Skin of body (tissue), 3 donors: ENCODE measurements at places on chromosomes 4 and X. TPM values are rescaled to one million over a fixed set of nuclear protein-coding genes. Genes with fewer than 3 reads are reported as not detected.

BMP3 gene
- 1.5 TPM for total RNA-seq

CTSO gene
- 19.6 TPM for total RNA-seq

SYN1 gene
- total RNA-seq = 0.30 TPM

FAM9B gene
- not detected for total RNA-seq

TRPC3 gene
- 3.1 TPM for total RNA-seq

ZNF185 gene
- 17.7 TPM for total RNA-seq

SMPX gene
- total RNA-seq = 40.1 TPM

DNA sequence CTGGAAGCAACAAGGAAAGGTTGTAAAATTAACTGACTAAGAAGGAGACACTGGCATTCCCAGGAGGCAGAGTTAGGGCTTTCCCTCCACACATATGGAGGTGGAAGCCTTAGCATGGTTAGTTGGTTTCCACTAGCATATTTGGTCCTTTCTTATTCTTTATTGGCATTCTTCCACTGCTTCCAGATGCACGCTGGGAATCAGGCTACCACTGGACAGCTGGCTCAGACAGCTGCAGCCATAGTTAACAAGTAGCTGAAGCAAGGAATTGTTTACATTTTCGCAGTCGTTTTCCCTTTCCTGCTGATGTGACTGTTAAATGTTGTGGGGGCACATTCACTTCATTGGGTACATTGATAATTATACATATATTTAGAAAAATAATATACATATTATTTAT is 169.2 kb downstream of the GRIA2 start:
- no peak for DNase-seq

- no peak for DNase-seq
Observed at GRCh38 chrX:120462370-120462769, 6.7 kb downstream of the LAMP2 start.

DNA sequence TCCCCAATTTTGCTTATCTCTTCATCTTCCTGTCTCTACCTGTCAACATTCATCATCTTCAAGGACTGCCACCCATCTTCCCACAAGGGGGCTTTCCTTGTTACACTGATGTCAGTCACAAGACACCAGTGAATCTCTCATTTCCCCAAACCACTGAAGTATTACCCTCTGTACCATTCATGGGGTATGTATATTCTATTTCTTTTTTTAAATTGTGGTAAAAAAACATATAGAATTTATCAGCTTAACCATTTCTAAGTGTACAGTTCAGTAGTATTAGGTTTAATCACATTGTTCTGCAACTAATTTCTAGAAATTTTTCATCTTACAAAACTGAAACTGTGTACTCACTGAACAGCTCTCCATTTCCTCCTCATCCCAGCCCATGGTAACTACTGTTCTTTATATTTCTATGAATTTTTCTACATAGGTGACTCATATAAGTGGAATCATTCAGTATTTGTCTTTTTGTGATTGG is 98.6 kb downstream of the LARP7 start:
- DNase-seq = no peak

DNA sequence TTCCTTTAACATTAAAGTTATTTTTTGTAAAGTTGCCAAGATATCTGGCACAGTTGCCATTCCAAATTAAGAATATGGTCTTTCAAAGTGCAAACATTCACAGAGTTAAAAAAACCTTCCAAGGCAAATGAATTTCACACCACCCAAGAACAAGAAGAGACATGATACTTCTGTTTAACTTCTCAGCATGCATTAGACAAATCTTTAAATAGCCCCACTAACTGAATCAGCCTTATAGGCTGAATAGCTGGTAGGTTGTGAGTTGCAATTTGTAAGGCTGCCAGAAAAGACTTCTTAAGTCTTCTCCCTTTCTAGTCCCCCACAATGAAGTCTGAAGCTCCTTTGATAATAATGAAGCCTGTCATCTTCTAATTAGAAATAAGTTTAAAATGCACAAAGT is 95.6 kb downstream of the MAPK10 start:
- DNase-seq = peak; percentile 10

DNA sequence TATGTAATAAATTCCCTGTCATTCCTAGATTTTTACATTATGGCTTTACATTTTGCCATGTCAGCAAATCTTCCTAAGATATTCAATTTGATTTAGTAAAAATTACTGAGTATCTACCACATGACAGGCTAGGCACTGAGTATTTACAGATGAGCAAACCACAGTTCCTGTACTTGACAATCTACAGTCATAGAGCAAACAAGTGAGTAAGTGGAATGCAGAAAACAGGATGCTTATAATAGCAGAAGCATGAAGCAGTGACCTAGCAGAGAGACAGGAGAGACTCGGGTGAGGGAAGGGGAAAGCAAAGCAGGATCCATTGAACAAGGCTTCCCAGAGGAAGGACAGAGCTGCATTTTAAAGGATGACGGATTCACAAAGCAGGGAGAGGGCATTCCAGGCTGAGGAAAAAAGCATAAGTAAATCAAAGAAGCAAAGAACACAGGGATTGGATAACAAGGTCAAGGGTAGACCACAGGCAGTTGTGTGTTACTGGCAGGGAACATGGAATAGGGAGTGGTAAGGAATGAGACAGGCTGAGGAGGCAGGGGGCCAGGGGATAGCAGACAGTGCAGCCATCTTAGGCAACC is 124.7 kb upstream of the C1QTNF7 start:
- peak; percentile 57 for DNase-seq

DNA sequence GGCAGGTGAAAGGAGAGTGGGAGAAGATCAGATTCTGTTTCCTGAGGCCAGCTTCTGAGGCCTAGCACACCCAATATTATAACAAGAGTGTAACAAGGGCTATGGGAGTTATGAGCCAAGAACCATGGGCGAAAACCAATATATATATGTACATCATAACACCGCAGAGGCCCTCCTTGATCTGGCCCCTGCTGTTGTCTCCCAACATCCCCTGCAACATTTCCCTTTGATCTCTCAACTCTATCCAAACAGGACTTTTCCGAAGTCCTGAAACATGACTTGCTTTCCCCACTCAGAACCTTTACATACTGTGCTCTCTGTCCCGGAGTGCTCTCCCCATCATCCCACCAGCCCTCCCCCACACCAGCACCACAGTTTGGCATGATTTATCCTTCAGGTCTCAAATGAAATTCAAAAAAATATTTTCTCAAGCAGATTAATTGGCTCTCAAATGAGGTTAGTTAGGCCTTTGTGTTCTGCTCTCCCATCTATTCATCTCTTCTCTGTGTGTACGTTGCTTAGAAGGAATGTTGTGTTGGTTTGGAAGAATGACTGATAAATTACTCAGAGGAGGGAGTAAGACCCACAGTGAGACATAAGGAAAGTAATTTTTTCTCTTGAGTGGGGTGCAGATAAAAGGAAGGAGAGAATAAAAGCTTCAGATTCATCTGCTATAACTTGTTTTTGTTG is 58.1 kb upstream of the SMIM10 start:
- DNase-seq = no peak

GRCh38 chr4:45120163-45120562 is 393.8 kb upstream of the GNPDA2 start:
- no peak for DNase-seq

GRCh38 chrX:38341442-38341841 is 11.0 kb upstream of the OTC start:
- DNase-seq = no peak

- DNase-seq = no peak
Observed at GRCh38 chr4:2419814-2420213, 1.1 kb downstream of the CFAP99 start.

DNA sequence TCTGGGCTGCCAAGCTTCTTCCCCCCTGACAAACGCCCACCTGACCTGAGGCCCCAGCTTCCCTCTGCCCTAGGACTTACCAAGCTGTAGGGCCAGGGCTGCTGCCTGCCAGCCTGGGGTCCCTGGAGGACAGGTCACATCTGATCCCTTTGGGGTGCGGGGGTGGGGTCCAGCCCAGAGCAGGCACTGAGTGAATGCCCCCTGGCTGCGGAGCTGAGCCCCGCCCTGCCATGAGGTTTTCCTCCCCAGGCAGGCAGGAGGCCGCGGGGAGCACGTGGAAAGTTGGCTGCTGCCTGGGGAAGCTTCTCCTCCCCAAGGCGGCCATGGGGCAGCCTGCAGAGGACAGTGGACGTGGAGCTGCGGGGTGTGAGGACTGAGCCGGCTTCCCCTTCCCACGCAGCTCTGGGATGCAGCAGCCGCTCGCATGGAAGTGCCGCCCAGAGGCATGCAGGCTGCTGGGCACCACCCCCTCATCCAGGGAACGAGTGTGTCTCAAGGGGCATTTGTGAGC is 37.0 kb downstream of the HTRA3 start:
- DNase-seq = no peak

DNA sequence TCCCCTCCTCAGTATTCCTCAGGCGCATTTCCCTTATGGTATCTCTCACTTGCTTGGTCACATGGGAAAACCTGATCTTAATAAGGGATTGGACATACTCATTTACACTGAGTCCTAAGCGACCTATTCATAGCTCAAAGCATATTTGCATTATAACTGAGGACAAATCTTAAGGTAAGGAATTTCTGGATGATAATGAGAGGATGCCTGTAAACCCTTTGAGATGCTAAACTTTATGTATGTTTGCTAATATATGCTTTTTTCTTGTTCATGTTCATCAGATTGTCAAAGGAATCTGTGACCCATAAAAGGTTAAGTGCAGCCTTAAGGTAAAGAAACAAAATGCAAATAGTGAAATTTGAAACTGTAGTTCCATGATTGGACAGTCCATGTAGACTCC is 53.8 kb upstream of the TRPC5OS start:
- no peak for DNase-seq

- DNase-seq = no peak
Observed at GRCh38 chr4:188627892-188628291, 488.7 kb downstream of the TRIML1 start.

DNA sequence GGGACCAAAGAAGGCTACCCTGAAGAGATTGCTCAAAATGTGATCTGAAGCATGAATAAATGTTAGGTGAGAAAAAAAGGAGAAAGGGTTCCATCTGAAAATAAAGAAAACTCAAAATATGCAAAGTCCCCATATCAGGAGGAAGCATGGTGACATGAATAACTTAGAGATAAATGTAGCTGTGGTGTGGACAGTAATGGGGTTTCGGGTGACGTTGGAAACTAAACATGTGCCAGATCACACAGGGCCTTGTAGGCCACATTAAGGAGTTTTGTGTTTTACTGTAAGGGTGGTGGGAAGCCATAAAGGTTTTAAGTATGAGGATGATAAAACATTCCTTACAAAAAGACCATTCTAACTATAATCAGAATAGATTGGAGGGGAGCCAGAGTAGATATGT is 40.3 kb upstream of the ACSL4 start:
- no peak for DNase-seq

GRCh38 chrX:16368696-16369095 is 201.4 kb downstream of the MAGEB17 start:
- DNase-seq = no peak

GRCh38 chr4:56723201-56723605 is 42.1 kb upstream of the HOPX start:
- no peak for DNase-seq

DNA sequence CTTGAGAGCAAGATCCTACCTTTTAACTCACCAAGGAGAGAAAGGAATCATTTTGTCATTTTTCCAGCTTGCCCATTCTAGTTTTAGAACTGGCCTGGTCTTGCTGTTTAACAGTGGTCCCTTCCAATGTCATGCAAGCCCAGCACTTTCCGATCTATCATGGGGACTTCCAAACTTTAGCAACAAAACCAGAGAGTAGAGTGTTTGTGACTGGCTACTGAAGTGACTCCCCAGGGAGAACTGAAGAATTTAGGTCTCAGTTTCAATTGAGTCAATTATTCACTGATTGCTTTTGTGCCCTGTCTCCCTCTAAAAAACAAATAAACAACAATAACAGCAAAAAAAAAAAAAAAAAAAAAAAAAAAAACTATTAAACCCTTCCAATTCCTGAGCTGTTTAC is 108.3 kb downstream of the LHFPL1 start:
- DNase-seq = no peak

GRCh38 chr4:96305030-96305429 is 465.1 kb downstream of the PDHA2 start:
- DNase-seq = no peak

DNA sequence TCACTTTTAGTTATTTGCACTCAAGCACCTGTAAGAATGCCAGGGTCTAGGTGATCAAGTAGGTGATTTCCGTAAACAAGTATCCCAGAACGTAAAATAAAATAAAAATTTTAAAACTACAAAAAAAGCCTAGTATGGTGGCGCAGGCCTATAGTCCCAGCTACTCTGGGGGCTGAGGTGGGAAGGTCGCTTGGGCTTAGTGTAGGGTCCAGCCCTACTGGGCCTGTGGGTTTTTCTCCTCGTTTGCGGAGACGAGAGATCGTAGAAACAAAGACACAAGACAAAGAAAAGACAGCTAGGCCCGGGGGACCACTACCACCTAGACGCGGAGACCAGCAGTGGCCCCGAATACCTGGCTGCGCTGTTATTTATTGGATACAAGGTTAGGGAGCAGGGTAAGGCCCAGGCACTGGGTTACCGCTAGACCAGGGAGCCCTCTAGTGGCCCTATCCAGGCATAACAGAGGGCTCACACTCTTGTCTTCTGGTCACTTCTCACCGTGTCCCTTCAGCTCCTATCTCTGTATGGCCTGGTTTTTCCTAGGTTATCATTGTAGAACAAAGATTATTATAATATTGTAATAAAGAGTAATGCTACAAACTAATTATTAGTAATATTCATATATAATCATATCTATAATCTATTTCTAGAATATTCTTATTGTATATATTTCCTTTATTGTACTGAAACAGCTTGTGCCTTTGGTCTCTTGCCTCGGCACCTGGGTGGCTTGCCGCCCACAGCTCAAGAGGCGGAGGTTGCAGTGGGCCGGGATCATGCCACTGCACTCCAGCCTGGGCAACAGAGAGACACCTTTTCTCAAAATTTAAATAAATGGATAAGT is 38.4 kb downstream of the SAGE1 start:
- no peak for DNase-seq

GRCh38 chrX:129781134-129781672 is 1.5 kb downstream of the SASH3 start:
- DNase-seq = no peak

GRCh38 chrX:38982370-38982769 is 181.1 kb downstream of the MID1IP1 start:
- DNase-seq = no peak

GRCh38 chr4:34196375-34196774 is 2047.9 kb downstream of the ARAP2 start:
- DNase-seq = no peak

- DNase-seq = no peak
Observed at GRCh38 chrX:36199928-36200327, 280.4 kb downstream of the CFAP47 start.

GRCh38 chr4:14059006-14059405 is 431.5 kb upstream of the BOD1L1 start:
- no peak for DNase-seq

- DNase-seq = no peak
Observed at GRCh38 chr4:14264437-14264836, 636.9 kb upstream of the BOD1L1 start.

- no peak for DNase-seq
Observed at GRCh38 chr4:21181716-21182115, 481.5 kb downstream of the PACRGL start.
